Ovary (tissue), 10 donors: ENCODE measurements at places on chromosomes 12 and 14.

GRCh38 chr14:23864259-23864658 lies 89.3 kb upstream of the DHRS4 start:
- DNase-seq: no peak

GRCh38 chr12:31122481-31122880 lies 48.8 kb downstream of the DDX11 start:
- no peak for DNase-seq

DNA sequence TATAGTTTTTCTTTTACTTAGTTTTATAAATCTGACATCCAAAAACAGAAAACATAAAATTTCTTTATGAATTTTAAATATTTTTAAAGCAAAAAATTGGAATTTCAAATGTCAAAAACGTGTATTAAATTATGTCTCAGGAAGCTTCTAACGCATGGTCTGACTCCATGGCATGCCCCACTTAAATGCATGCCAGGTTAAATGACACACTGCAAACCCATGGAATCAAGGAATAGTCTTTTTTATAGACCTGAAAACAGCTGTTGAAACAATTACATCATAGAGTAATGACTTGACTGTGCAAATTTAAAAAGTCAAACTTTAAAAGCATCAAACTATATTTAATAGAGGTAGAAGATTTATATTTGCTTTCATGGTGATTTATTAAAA lies 96.1 kb upstream of the DACT1 start:
- no peak for DNase-seq

GRCh38 chr12:80872053-80872452 lies 65.7 kb downstream of the LIN7A start:
- DNase-seq: no peak

GRCh38 chr12:84315926-84316325 lies 596.7 kb downstream of the SLC6A15 start:
- DNase-seq: no peak

DNA sequence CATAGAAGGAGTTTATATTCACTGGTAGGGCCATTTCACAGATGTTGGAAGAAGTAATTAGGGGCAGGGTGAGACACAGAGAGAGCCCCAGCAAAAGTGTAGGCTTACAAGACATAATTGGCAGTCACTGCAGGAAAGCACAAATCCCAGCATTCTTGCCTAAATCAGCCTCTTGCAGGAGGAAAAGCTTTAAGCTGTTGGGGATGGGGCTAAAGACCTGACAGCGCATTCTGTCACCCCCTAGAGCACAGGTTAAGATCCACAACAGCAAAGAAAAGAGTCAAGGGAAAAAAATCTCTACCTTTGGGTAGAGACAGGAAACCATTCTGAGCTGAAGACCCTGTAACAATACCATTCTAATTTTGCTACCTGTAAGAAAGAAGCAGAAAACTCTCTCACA lies 409.0 kb downstream of the DAD1 start:
- DNase-seq: no peak

DNA sequence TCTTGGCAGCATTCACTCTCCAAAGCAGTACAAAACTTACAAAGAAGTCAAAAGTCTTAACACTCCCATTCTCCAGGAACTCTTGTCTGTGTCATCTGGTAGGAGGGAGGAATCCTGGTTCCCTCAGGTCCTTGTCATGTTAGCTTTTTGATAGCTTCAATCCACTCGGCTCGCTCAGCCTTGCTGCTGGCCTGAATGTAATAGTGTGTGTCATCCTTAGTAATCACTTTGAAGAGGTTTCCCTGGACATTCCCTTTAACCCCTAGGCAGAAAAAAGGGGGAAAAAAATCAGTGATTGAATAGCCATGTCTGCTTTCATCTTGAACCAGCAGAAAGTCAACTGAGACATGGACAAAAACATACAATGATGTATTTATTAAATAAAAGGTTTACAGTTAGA lies 24.8 kb downstream of the PLEK2 start:
- DNase-seq: no peak

DNA sequence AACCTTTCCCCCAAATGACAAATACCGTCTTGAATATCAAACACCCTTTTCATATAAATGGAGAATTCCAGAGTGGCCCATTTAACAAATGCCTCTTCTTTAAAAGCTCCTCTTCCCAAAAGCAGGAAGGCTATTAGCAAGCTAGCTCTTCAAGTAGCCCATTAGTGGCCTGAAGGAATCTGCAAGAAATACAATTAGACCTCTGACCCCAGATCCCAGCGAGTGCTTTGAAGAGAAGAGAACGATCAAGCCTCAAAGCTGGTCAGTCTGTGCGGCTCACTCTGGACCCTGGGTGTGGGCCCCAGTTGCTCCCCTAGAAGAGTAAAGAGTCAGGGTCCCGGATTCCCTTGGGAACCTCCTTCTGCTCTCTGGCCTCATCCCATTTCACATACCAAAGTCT lies 325.6 kb downstream of the NUAK1 start:
- DNase-seq: no peak

- DNase-seq: no peak
Measured at GRCh38 chr12:2084553-2085296, 31.9 kb downstream of the CACNA1C start.

DNA sequence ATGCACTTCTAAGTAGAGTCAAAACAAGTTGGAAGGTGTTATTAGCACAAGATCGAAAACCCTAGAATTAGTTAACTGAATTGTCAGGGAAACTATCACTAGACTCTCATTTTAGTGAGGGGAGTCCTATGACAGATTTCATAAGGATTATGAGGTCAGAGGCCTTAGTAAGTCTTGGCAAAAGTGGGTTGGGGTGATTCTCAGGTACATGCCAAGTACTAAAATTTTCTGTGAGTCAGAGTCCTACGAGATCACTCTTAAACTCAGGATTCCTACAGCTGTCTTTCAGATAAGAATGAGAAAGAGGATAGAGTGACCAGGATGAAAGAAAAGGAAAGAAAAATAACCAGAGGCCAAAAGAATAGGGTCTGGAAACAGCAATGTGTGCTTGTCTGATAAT lies 50.8 kb upstream of the BBS10 start:
- no peak for DNase-seq

DNA sequence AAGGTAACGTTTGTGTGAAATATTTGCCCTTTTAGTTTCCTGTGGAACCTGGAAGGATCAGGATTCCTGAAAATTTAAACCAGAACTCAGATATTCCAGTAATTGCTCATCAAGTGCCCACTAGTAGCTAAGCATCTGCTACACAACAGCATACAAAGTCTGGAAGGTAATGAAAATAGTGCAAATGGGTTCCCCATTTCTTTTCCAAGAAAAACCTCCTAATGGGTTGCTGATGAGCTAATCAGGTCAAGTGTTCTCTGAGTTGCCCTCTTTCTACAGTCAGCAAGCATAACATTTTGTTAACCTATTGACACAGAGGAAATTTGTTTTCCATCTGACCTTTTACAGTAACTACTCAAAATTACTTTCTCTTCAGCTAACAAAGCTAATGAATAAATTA lies 83.6 kb upstream of the PMCH start:
- DNase-seq: no peak

GRCh38 chr12:59365133-59365532 lies 230.7 kb upstream of the SLC16A7 start:
- no peak for DNase-seq

DNA sequence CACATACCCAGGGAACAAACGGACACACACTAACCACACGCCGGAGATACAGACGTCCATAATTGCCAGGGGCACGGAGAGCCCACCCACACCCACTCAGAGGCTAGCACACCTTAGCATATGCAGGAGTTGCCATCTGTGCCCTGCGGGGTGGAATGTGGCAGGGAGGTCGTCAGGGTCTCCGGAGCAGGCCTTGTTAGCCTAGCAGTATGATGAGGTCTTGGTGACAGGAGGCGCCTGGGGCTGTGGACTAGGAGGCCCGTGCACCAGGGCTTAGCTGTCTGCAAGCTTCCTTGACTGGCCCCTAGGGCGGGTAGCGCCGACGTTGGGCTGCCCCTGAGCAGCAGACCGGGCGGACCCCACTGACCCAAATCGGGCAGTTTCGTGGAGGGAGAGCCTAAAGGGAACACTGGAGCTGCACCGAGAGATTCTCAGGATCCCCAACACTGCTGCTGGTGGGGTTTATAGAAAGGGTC lies 10.0 kb downstream of the STAC3 start:
- DNase-seq: no peak

- DNase-seq: no peak
Measured at GRCh38 chr12:104668274-104668718, 211.5 kb downstream of the CHST11 start.

- no peak for DNase-seq
Measured at GRCh38 chr12:2110127-2110526, 57.3 kb downstream of the CACNA1C start.

GRCh38 chr12:97093187-97093683 lies 186.2 kb downstream of the NEDD1 start:
- DNase-seq: no peak

- DNase-seq: no peak
Measured at GRCh38 chr14:90555126-90556011, 158.5 kb downstream of the CALM1 start.

DNA sequence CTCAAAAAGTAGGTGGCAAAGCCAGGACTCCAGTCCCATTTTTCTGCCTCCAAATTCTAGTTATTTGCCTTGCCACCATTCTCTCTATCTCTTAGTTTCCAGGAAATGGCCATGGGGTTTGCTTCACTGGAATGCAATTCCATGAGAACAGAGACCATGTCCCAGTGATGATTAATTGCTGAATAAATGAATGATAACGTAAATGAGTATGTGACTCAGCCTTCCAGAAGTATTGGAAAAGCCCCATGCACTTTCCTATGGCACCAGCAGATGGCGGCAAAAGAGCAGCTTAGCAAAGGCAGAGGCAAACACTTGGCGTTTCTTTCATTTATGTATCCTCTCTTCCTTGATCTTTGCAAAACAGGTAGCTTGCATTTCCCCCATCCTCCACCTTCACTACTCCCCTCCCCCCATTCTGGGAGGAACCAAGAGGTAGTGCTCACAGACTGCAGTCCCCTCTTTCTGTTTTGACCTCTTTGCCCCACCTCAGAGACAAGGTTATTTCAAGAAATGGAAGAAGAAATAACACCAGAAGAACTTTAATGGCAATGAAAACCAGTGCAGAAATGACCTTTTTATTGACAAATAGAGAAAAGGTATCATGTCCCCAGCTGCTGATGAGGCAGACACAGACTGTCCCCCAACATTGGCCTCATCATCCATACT lies 21.3 kb downstream of the TBX3 start:
- DNase-seq: peak; percentile 87

- DNase-seq: peak; percentile 30
Measured at GRCh38 chr12:101552277-101552676, 42.5 kb upstream of the MYBPC1 start.

DNA sequence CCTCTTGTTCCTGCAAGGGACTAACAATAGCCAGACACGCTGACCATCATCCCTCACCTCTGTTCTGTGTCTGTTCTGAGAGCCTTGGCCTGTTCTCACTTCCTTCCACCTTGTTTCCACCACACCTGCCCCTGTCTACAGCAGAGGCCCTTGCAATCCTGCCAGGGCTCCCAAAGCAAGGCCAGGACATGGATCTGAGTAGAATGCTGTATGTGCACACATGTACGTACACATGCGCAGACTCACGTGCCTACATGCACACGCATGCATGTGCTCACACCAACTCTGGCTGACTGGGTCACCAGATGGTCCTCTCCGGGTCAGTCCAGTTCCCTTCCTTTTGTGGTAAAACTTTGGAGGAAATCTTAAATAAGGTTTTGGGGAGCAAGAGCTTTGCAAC lies 133.0 kb upstream of the C14orf180 start:
- no peak for DNase-seq

DNA sequence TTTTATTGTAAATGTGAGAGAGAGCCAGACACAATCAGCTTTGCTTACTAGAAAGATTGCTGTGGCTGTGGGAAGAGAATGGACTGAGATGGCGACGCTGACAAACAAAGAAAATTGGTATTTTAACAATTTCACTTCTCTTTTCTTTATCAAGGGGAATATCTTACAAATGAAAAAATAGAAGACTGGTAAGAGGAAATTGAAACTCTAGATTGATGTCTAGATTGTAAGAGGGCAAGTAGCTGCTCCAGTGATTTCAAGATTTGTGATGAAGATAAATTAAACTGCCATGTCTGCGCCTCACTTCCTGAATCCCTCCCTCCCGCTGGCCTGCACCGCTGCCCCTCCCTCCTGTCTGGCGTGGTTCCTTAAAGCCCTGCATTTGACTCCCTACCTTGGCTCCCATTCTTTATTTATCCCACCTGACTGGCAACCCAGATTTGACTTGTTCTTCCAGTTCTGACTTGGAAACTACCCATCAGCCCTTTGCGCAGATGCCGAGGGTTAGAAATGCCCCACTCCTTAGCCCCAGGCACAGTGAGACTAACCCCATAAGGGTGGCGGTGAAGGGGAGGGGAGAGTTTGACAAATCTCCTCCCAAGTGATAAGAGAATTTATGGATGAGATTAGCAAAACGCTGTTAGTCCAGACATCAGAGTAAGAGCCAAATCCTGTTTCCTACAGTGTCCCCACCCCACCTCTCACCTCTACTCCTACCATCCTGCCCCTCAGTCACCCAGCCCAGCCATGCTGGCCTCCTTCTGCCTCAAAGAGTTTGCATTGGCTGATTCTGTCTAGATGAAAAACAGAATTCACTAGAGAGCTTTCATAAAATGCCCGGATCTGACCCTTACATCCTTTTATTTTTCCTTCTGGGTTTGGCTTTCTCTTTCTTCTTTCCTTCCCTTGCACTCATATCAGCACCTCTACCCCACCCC lies 125.3 kb upstream of the ATF7IP start:
- no peak for DNase-seq

DNA sequence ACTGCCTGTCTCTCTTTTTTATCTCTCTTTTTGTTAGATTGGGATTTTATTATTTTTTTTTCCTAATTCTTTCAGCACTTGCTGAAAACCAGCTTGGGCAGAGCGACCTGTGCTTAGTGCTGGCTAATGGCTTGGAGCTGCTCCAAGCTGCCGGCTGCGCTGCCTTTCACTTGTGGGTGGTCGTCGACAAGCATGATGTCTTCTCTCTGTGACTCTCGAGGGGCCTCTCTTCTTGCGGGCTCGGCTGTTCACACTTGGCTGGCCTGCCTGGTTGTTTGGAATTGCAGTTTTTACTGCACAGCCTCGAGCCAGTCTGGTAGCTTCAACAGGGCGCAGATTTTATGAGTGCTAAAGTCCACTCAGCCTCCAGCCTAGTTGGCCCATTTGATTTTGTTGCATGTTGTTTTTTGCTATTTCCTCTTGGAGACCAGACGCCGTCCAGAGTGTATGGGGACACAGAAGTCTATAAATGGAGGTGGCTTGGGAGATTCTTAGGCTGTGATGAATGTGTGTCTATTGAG lies 18.6 kb downstream of the TPCN1 start:
- DNase-seq: peak; percentile 57

DNA sequence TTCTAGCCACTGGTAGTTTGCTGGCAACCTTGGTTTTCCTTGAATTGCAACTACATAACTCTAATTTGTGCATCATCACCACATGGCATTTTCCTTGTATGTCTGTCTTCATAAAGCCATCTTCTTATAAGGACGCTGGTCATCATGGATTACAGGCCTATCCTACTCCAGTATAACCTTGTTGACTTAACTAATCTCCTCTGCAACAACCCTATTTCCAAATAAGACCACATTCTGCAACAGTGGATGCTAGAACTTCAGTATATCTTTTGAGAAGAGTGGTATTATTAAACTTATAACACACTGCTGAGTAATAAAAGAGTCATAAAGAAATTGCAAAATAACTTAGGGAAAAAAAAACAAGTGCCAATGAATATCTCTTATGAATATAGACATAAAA lies 511.8 kb upstream of the FOXG1 start:
- DNase-seq: no peak
